NCI-H1105 (cell line): ENCODE measurements at places on chromosomes 16 and 17.

DNA sequence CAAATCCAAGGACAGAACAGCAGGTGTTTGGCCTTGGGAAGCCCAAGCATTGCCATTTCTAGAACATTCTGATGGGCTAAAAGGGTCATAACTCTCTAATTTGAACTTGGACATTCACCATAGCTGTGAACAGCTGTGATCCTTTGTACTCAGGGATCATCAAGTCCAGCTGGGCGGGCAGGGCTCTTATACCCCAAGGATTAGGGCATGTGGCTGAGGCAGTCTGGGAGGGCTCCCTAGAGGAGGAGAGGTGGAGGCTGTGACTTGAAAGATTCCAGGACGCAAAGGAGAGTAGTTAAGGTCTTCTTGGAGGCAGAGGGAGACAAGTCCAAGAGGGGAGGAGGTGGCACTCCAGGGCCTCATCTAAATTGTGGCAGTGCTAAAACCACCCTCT is 233.1 kb upstream of the GSE1 start:
- no peak for DNase-seq

- no peak for DNase-seq
These were observed 6.9 kb downstream of the CHD9 start for GRCh38 chr16:53061701-53062159.

- DNase-seq, result no peak
These were observed 39.5 kb downstream of the RBFOX1 start for GRCh38 chr16:7372095-7372494.

- DNase-seq, result no peak
These were observed 23.2 kb upstream of the WSCD1 start for GRCh38 chr17:6046931-6047330.

DNA sequence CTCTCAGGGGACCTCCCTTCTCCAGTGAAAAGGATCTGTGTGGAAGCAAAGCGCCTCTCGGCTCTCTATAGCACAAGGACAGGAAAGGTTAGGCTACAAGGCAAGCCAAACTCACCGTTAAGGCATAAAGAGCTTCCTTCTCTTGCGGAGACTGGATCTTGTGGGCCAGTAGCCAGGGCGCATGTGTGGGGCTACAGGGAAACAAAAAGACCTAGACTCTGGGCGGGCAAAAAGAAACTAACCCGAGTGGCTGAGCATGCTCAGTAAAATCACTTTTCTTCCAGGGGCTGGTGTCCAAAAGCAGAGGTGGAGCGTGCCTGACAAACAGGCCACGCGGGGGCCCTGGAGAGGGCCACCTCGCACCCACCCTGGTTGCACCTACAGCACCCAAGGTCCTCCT is 16.1 kb downstream of the GGA2 start:
- DNase-seq, result no peak

DNA sequence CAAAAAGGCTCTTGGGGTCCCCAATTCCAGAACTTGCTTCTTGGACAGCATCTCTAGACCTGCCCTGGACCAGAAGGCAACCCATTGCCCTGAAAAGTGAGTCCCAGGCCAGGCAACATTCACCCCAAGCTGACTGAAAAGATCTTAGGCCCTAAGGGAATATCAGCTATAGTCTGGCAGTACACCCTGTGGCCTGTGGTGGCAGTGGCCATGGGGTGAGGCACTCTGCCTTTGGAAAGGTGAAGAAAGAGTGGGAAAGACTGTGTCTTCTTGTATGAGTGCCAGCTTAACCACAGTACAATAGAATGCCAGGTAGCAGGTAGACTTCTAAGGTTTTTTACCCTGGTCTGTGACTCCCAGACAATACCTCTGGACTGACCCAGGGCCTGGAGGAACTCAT is 564.5 kb downstream of the CDH8 start:
- no peak for DNase-seq

DNA sequence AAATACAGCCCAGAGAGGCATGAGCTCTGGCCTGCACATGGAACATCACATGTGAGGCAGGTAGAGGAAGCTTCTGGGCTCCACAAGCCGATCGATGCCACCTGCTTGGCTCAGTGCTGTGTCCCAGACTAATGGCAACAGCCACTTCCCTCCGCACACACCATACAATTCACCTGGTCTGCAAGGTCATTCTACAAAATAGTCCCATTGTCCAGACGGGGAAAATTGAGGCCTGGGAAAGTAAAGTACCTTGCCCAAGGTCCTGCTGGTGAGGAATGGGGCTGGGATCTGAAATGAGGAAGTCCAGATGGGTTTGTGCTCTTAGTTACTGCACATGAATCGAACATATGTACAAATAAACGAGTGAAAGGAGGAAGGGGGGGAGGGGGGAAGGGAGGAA is 88.0 kb downstream of the LITAF start:
- no peak for DNase-seq

DNA sequence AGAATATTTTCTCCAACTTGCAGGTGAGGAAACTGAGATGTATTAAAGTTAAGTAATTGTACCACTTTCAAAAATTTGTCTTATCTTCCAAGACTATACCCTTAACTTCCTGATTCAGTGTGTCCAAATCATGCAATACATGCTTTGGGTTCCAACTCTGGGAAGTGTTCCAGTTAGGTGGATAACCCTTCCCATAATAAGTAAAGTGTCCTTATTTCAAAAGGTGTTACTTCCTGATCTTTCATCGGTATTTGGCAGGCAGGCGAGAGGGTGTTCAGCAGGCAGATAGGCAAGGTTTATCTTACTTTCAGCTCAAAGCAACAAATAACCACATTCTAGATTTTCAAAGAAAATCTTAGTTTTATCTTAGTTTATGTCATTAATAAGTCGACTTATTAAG is 46.3 kb upstream of the ARHGAP44 start:
- DNase-seq, result no peak

GRCh38 chr17:81508639-81509206 is 3.9 kb downstream of the ACTG1 start:
- DNase-seq, result no peak
